Activated CD8-positive, alpha-beta memory T cell treated with anti-CD3 and anti-CD28 coated beads for 1 hour (primary cell): ENCODE measurements at places on chromosomes 2 and 18.

- no peak for DNase-seq
Measured at GRCh38 chr2:2812117-2812516, 481.0 kb upstream of the MYT1L start.

- no peak for DNase-seq
Measured at GRCh38 chr2:46082531-46083485, 214.4 kb upstream of the EPAS1 start.

DNA sequence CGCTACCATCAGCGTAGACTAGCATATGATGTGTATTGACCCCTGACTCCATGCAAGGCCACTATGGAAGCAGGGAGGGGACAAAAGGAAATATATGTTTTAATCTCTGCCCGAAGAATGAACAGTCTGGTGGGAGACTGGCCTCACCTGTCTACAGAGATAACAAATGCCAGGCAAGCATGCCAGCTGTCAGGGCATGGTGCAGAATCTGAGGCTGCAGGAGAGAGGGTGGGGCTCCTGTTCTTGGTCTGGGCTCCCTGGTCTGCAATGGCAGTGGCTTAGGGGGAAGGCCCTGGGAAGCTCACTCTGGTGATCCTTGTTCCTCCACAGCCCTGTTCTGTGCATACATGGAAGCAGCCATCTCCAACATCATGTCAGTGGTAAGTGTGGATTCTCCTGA, 27.5 kb downstream of the SLC14A2 start:
- DNase-seq = no peak

GRCh38 chr2:121096611-121097010, 188.4 kb downstream of the TFCP2L1 start:
- DNase-seq = no peak

DNA sequence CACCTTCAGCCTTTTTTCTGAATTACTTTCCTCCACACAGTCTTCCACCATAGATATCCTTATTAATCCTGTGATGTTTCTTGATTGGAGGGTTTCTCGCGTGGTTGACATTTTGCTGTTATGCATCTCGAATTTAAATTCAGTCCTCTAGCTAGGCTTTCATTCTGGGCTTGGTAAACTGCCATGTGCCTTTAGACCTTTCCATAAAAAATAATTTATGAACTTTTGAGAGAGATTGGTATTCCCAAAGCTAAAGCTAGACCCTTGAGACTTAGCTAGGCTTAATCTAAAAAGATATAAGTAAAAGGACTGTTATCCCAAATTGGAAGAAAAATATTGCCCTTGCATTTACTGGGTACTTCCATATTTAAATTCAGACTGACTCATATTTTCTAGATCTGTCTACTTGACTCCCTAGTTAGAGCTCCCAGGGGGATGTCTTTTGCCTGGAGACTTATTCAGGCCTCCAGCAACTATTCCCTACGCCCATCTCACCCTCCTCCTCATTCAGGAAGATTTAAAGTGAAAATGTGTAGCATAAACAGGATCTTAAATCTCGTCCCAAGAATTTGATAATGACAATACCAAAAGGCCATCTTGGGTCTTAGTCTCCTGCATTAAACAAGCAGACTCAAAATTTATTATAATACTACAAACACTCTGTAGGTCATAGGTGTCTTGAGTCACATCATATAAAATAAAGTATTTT, 60.3 kb downstream of the KIAA2012 start:
- DNase-seq = no peak

DNA sequence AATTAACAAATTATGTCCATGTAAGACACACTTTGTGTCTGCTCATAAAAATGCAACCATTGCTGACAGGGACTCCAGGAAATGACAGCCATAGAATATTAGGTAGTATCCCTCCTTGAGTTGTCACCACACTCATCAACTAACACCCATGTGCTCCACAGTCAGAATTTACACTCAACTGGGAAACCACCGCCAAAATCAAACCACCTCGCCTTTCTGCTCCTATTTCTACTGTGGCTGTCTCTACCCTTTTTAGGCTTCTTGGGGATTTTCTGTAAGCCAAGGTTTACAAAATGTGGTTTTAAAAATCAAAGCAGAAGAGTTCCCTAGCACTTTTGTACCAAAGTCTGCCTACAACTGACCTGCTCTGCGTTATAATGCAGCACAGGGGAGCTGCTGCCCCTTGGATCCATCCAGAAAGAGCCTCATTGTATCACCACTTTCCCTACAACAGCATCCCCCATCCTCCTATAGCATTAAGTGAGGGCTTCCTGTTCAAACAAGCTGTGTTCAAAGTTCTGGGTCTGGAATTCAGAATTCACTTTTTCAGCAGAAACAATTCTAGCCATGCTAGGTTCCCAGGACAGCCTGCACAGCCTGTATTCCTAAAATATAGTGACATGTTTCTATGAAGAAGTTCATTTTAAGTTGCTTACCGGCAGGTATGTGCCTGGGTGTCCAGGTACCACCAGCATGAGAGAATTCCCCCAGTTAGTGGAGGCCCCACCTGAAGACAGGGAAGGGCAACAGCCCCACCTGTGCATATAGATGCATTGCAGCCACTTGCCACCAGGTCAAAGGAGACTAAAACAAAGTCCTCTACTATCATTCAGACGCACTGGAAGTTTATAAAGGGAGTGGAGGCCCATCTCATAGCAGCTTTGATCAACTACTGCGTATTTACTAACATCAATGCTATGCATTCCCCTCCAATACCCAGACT, 104.3 kb downstream of the MYO5B start:
- DNase-seq = no peak

DNA sequence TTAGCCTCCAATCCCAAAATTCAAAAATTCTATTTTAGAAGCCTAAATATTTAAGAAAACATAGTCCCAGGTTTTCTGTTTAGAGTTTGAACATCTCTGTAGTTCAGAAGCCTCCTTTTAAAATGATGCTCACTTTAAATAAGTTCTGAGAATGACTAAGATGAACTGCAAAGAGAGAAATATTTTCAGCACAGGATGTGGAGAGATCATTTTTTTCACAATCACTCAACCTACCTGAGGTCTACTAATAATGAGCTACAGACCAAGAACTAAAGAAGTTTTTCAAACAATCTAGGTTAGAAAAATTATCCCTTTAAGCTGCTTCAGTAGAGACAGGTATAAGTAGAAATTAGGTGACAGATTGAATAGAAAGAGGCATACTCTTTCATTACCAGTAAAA, 185.1 kb upstream of the CYP26B1 start:
- no peak for DNase-seq

DNA sequence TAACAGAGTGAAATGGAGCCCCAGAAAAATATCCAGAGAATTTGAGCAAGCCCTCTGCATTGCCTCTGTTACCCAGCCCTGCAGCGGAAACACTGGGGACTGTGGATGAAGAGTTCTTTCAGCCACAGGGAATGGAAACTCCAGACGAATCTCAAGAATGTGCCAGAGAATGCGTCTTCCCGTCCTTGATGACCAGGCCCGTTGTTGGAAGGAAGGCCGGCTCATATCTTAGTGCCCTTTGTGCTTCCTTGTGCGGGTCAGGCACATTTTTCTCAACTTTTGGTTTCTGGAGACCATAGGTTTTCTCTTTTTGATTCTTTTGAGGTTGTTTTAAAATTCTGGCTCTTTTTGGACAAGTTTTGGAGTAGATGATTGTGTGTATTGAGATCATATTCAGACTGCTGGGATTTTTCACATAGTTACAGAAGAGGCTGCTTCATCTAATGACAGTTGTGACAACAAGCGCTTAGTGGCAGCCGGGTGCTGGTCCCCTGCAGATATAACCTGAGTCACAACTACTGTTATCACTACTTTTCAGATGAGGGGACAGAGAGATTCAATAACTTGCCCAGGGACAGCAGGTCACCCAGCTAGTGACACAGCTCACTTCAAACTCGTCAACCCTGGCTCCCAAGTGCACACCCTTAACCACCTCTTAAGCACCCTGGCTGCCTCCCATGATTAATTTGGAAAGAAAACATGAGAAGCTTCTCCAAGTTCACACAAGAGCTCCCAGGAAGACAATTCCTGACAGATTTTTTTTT, 15.7 kb downstream of the MAL start:
- DNase-seq = no peak

- DNase-seq = no peak
Measured at GRCh38 chr2:56898986-56899385, 715.2 kb downstream of the CCDC85A start.

GRCh38 chr2:241862093-241862492, 3.4 kb upstream of the PDCD1 start:
- DNase-seq = no peak

DNA sequence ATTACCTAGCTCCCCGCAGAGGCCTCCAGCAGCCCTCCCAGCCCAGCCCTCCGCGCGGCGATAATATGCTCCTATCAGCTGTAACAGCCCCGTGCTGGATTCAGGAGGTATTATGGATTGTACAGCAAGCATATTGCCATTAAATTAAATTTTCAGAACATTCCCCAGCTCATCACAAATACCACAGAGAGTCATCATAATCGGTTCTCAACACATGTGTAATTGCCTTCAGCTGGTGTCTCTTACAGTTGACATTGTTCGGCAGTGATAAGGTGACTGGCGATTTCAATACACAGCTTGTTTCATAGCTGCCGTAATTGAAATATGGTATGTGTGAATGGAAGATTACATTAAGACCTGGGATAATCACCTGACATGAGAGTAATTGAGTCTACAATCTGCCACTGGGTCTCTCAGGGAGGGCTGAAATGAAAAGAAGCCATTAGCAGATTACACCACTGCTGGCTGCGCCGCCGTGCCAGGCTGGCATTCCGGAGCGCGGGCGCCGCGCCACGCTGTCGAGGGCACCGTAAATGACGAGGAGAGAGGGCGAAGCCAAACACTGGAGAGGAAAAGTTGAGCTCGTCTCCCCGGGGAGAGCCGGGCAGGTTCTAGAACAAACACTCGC, 549.4 kb upstream of the SALL3 start:
- DNase-seq = no peak

GRCh38 chr2:52500561-52500960, 1267.0 kb upstream of the CHAC2 start:
- DNase-seq = no peak

DNA sequence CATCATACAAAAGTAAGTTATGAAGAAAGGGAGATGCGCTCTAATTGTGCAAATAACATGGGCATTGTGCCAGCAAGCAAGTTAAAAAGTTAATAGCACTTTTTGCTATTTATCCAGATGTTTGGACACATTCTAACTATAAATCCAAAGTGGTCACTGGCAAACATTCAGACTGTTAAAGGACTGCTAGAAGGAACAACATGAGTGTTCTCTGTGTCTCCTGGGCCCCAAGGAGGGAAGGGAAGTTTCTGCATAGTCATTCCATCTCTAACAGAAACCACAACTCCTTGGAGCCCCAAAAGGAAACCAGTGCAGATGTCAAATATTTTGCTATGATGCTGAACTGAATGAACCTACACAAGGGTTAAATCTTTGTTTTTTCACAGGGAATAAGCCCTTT, 213.3 kb upstream of the HNRNPA3 start:
- no peak for DNase-seq

DNA sequence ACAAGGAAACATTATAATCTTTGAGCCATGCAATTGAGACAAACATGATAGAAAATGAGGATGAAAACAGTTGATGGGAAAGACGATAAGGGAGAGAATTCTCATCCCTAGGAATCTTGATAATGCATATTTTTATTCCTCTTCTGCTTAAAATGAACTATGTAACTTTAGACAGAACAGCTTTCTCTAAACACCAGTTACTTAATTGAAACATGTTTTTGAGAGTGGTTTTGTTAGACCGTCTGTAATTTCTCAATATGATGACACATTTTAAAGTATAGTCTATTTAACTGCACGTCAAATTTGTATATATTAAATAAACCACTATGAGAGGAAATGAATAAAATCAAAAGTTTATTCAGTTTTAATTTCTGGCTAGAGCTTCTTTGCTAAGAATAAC, 1453.9 kb upstream of the NXPH2 start:
- DNase-seq = no peak

- DNase-seq = no peak
Measured at GRCh38 chr2:84482603-84483002, 23.5 kb upstream of the SUCLG1 start.

- no peak for DNase-seq
Measured at GRCh38 chr2:142981069-142981378, 103.6 kb downstream of the KYNU start.

GRCh38 chr2:48105848-48106247, 199.6 kb upstream of the FBXO11 start:
- DNase-seq = no peak

DNA sequence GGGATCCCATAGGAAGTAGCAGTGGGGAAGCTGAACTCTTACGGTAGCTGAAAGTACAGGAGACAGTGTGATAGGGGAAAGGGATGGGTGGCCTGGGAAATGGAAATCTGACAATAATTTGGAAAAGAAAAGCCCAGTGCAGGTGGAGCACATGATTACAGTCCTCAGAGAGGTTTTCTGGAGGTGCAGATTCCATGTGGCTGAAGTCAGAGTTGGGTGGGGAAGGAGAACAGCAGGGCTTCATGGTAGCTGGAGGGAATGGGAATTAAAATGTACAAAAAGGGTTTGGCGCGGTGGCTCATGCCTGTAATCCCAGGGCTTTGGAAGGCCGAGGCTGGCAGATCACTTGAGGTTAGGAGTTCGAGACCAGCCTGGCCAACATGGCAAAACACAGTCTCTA, 12.2 kb downstream of the HRH4 start:
- no peak for DNase-seq

DNA sequence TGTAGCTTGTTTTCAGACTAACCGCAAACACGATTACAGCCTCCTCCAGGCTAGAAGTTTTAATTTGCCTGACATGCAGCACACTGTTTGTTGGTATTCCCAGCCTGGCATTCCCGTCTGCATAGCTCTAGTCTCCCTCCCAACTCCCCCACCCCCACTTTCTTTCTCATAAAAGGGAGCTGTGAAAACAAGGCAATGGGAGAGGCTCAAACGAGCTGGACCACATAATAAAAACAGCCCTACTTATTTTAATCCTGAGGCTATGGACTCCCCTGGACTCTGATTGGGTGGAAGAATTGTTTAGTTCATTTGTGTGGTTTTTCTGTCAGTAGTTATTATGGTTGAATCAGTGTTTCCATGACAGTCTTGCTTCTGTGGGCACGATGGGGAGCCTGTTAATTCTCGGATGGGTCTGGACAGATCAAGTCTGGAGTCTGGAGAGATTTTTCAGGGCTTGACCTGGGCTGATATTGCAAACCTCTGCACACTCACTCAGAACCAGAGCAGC, 1.2 kb downstream of the STON1 start:
- no peak for DNase-seq

DNA sequence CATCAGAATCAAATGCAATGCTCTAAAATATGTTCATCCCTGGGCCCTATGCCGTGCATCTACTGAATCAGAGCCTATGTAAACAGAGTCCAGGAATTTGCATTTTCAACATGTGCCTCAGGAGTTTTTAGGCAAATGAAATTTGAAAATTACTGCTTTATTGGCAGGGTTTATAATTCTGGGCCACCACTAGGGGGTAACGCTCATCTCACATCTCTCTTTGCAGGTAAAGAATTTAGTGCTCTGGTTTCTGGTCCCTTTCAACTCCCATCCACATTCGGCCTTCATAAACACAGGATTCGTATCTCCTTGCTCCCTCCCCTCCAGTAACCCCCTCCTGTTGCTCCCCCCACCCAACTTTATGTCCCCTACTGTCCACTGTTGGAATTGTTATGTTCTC, 49.3 kb downstream of the LYPD6B start:
- DNase-seq = no peak
